ENCODE measurements at places on chromosomes 1 and 21.

DNA sequence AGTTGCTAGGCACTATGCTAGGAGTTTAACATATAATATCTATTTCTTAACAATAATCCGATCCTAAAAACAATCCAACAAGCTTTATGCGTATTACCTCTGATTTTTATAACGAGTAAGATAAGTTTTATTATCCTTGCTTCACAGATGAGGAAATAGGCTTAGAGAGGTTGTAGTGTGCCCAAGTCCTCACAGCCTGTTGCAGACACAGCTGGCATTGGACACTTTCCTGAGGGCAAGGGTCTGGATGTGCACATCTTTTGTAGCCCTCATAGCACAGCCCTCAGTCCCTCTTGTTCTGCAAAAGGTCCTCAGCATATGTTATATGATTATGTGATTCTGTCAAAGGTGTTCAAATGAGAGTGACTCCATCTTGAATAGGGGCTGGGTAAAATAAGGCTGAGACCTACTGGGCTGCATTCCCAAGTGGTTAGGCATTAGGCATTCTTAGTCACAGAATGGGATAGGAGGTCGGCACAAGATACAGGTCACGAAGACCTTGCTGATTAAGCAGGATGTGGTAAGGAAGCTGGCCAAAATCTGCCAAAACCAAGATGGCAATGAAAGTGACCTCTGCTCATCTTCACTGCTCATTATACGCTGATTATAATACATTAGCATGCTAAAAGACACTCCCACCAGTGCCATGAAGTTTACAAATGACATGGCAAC lies 75.7 kb upstream of the F3 start:
- no peak for DNase-seq

DNA sequence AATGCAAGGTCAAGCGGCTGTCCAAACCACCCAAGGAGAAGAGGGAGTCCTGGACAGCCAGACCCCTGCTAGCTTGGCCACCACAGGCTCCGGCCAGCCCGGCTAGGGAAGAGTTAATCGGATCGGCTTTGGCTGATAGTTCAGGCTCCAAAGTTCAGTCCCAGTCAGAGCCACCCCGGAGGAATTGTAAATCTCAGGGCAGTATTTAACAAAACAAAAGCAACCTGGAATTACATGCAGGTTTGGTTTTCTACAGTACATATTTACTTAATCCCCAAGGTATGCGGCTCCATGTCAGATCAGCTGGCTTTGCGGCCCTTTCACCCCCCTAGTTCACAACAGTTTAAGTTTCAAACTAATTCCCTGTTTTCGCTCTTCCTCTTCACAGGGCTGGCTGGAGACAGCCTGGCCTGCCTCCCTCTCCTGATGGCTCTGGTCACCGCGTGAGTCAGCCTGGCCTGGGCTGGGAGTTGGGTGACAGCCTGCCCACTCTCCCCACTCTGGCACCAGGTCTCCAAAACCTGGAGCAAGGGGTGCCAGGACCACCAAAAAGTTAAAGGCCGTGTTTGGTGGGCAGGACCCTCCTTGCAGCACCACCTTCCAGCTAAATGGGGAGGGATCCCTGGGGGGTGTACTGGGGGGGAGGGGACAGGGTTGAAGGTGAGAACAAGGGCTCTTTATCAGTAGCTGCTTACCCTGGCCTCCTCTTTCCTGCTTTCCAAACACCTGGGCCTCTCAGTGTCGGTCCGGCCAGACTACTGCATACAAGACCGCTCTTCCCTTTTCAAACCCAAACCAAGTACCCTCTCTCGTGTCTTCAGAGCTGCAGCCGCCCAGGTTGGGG lies 1.9 kb downstream of the DHRS3 start:
- no peak for DNase-seq

GRCh38 chr1:245418077-245418476 lies 263.3 kb downstream of the KIF26B start:
- DNase-seq: no peak

DNA sequence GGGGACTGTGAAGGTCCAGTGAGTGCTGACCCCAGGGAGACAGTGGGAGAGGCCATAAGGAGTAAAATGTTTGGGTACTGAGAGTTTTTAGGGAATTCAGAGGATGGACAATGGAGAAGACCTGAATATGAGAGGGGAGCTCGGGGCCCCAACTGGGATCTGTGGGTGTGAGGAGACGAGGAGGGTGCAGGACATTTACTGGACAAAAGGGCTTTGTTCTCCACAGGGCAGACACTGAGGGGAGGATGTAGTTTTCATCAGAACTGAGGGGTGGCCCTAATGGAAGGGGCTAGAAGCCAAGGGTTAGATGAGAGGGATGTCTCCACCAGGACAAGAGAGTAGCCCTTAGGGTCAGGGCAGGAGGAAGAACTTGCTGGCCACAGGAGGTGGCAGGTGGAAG lies 30.0 kb downstream of the TMCC2 start:
- DNase-seq: no peak

GRCh38 chr1:28359592-28360239 lies 9.8 kb upstream of the PHACTR4 start:
- DNase-seq: peak; percentile 53

GRCh38 chr1:233010146-233010545 lies 59.7 kb downstream of the NTPCR start:
- DNase-seq: no peak

- no peak for DNase-seq
Measured at GRCh38 chr1:107817206-107817605, 147.8 kb downstream of the VAV3 start.

DNA sequence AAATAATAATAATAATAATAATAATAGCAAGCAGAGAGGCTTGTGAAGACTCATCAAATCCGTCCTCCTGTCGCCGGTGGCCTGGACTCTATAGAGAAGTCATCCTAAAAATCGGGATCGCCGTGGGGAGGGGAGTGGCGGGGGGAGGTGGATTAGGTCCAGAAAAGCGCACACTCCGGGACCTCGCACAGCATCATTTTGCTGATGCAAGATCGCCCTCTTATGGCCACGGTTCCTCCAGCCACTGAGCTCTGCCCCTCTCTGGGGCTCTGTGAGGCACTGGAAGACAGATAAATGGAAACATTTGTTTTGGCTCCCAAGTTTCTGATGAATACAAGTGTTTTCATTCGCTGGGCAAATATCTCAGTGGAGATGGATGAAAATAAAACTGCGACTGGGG lies 612.0 kb downstream of the MATN1 start:
- no peak for DNase-seq

GRCh38 chr1:107430540-107431228 lies 289.8 kb downstream of the NTNG1 start:
- DNase-seq: no peak

DNA sequence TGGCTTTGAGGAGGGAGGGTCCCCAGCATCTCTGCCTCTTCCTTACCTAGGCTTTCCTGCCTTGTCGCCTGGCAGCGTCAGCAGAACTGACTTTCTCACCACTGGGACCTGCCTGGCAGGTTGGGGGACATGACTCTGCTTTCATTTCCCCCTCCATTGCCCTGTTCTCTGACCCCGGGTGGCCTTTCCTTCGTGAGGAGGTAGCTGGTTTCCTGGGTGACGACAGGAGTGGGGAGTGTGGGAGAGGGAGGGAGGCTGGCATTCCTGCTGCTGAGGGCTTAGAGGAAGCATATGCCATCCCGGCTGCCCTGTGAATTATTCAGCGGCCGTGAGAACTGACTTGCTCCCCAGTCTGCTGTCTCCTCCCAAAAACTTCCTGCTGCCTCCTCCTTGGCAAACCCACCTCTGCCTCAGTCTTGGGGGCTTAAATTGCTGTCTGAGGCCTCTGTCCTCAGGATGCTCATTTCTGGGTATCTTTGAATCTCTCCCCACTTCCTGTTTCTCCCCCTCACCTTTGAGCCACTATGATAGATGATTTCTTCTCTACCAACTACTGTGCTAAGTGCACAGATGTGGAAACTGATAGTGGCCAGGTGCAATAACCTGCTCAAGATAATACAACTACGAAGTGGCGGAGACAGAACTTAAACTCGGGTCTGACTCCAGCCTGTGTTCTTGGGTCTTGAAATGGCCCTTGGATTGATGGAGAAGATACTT lies 182.0 kb upstream of the CSF3R start:
- no peak for DNase-seq

- no peak for DNase-seq
Measured at GRCh38 chr1:115790846-115791245, 22.3 kb upstream of the CASQ2 start.

GRCh38 chr21:38951095-38951730 lies 145.5 kb downstream of the ETS2 start:
- DNase-seq: no peak

GRCh38 chr21:27132266-27132665 lies 165.4 kb upstream of the ADAMTS5 start:
- no peak for DNase-seq

GRCh38 chr1:53568540-53568939 lies 109.3 kb downstream of the DMRTB1 start:
- no peak for DNase-seq

DNA sequence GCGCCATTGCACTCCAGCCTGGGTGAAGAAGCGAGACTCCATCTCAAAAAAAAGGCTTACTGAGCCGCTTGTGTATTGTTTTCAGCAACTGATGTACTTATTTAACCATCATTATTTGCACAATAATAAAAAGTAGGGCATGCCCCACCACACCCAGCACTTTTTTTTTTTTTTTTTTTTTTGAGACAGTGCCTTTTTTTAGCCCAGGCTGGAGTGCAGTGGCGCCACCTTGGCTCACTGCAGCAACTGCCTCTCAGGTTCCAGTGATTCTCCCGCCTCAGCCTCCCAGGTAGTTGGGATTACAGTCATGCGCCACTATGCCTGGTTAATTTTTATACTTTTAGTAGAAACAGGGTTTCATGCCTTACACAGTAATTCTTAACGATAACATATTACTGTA lies 12.2 kb upstream of the TRNAU1AP start:
- DNase-seq: no peak

GRCh38 chr1:226763905-226764264 lies 24.8 kb upstream of the ITPKB start:
- DNase-seq: no peak

- no peak for DNase-seq
Measured at GRCh38 chr1:248618878-248619277, 16.0 kb downstream of the OR2T11 start.

GRCh38 chr1:81809808-81810207 lies 9.1 kb downstream of the ADGRL2 start:
- DNase-seq: no peak

DNA sequence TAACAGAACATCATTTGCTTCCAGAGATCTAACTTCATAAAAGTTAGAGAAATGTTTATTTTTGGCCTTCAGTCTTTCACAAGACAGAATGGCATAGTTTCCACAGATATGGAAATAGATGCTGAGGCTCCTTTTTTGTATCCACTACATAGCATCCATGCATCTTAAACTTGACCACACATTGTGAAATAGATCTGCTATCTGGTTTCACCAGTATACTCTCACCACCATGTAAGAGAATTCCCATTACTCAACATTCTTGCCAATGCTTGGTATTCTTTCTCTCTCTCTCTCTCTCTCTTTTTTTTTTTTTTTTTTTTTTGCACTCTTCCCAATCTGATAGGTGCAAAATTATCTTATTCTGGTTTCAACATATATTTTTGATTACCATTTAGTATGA lies 52.1 kb upstream of the PRMT6 start:
- no peak for DNase-seq

DNA sequence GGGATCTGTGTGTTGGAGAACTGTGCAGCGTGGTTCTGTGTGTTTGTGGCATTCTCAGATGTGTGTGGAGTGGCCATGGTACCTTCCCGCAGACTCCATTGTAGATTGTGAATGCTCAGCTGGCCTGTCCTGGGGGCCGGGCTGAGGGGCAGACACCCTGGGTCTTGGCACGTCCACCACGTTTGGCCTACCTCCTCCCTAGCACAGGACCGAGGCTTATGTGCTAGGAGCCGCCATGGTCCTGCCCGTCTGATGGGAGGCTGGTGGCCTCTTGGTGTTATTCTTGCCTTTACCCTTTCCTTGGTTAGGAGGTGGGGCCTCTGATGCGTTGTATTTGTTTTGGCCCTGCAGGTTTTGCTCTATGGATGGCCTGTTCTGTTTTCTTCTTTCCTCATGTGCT lies 25.1 kb downstream of the SNAP47 start:
- DNase-seq: no peak

DNA sequence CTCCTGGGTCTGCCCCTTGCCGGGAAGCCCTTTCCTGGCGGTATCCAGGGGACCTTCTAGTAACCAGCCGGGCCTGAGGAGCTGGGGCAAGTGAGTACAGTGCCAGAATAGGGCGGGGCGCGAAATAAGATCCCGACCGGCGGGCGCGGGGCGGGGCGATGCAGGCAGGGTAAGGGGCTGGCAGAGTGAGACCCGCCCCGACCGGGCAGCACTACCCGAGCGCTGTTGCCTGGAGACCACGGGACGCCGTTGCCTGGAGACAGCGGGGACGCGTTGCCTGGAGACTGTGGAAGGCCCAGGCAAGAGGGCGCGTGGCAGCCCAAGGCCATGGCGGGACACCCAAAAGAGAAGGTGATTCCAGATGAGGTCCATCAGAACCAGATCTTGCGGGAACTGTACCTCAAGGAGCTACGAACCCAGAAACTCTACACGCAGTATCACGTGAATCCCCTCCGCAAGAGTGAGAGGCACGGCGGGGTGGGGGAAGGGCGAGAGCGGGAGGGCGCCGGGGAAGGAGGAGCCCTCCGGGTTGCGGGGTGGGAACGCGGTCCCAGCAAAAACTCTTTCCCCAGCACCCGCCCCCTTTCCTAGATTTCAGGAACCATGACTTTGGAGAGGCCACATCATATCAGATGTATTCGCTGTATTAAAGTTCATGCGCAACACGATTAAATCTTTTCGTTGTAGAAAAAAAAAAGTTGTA lies 24.3 kb downstream of the EBNA1BP2 start:
- DNase-seq: peak; percentile 12

GRCh38 chr1:246107516-246108277 lies 399.4 kb downstream of the SMYD3 start:
- no peak for DNase-seq

GRCh38 chr1:25784575-25785051 lies 15.4 kb upstream of the SELENON start:
- no peak for DNase-seq

- DNase-seq: no peak
Measured at GRCh38 chr1:54683453-54683852, 32.2 kb upstream of the TTC4 start.

Data from activated CD4-positive, alpha-beta T cell treated with anti-CD3 and anti-CD28 coated beads for 1 hour (primary cell).